ENCODE measurements at places on chromosomes 7 and 10.

- DNase-seq = no peak
Measured at GRCh38 chr7:157446322-157446721, 109.5 kb downstream of the DNAJB6 start.

DNA sequence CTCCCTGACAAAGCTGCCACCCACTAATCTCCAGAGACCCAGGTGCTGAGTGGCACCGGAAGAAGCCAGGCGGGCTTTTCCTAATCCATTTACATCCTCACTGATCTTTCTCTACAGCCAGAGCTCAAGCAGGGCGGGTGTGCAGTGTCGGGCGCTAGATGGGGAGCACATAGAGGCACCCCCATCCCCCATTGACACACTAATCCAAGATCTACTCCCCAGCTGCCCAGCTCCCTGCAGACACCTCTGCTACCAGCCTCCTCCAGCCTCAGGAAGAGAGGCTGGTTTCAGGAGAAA is 22.2 kb downstream of the FRMPD2 start:
- DNase-seq = no peak

- DNase-seq = no peak
Measured at GRCh38 chr10:123645615-123646014, 20.5 kb upstream of the GPR26 start.

DNA sequence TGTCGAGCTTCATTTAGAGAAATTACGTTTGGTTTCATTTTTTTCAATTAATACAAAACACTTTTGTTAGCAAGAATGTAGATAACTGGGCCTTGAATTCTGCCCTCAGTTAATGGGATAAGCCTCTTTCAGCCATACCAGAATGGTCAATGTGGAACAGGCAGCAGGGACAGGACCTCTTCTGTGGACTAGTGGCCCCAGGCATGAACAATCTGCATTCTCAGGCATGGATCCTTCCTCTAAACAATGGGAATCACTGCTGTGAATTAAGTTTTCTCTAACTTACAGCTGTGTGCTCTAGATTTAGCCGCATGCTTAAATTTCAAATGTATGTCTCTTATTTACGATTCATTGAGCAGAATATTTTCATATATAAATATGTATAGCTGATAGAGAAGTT is 237.7 kb upstream of the PRKCQ start:
- no peak for DNase-seq

- DNase-seq = peak; percentile 64
Measured at GRCh38 chr10:93816123-93816747, 58.5 kb downstream of the LGI1 start.

- no peak for DNase-seq
Measured at GRCh38 chr10:98363220-98363619, 51.8 kb downstream of the PYROXD2 start.

- DNase-seq = no peak
Measured at GRCh38 chr10:131166486-131166885, 145.0 kb downstream of the TCERG1L start.

DNA sequence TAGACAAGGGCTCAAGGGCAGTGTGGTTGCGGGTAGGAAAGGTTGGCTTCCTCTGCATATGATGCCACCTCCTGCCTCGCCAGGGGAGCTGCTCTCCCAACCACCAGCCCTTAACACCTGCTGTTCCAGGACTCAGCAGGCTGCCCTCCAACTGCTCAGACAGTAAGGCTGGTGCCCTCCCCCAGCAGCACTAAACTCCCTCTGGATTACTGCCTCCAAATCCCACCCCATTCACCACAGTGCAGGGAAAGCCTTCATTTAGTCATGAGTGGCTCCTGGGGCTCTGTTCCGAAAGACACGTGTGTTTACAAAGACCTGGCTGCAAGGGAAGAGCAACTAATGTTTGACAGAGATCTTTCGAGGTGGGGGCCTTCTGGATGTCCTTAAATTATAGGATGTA is 437.2 kb upstream of the MKI67 start:
- no peak for DNase-seq

GRCh38 chr10:113539789-113540188 is 13.1 kb upstream of the HABP2 start:
- no peak for DNase-seq

GRCh38 chr7:35571611-35572240 is 123.2 kb downstream of the HERPUD2 start:
- DNase-seq = no peak

DNA sequence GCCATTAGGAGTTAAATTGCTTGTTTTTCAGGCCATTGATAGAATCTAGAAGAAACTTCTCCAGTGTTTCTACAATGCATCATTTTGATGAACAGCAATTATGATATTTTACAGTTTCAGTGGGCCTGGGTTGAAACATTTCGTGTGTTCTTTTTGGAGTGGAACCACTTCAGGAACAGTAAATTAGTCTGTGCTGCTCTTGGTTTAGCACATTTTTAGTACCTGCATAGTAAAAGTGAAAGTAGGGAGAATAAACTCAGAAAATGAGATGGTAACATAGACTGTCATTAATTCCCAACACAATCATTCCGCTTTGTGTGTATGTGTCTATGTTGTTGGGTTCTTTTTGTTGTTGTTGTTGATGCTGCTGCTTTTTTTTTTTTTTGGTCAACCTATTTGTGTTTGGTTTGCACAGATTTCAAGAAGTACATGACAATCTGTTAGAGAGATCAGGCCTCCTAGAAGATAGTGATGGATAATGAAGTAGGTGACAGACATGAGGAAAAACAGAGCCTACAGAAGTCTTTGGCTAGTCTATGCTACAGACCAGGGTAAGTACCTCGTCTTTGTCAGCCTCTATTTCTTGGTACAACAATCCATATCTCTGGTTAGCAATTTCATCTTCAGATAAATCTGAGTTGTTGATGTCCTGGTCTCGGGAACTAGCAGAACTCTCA is 154.0 kb upstream of the TARP start:
- DNase-seq = no peak

DNA sequence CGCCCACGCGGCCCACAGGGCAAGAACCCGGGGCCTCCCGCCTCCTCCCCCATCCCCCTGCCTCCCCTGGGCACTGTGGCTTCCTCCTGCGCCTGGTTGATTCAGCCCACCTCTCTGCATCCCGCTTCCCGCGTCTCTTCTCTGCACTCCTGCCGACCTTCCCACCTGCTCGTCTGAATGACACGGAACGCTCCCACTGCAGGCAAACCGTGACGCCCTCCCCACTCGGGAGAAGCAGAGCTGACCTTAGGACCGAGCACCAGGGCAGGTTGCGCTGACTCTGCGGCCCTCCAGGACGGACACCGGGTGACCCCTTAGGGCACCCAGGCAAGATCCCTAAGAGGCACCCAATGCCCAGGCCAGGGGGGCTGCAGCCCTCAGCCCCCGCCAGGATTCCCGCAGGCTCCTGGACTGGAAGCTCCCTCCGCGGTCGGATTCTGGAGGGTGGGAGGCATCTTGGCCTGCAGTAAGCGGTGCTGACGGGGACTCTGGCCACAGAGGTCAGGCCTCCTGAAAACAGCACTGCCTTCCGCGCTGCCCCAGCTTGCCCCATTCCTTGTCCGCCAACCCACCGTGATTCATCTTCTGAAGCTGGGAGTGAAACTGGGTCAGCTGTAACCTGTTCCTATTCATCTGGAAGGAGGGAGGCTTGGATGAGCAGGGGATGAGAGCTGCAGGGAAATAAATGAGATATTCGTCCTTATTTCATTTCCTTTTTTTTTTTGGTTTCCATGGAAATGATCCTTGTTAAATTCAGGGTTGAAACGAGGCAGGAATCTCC is 990 bp downstream of the CALML3 start:
- DNase-seq = no peak

GRCh38 chr10:83193026-83193425 is 946.3 kb upstream of the GHITM start:
- DNase-seq = no peak

GRCh38 chr10:114575417-114576131 is 82.5 kb downstream of the ABLIM1 start:
- no peak for DNase-seq

DNA sequence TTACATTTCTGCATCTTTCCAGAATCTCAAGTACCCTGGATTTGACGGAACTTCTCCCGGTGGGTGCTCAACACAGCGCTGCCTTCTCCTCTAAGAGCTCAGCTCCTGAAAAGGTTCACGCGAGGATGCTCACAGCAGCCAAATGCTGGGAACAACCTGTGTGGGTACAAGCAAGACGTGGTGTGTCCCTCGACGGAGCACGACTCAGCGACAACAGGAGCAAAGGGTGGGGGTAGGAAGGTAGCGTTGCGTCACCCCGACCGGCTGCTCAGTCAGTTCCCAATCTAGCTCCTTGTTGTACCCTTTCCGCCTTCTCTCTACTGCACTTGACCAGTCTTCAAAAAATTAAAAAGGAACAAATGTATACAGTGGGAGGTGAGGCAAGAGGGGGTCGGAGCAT is 117.3 kb downstream of the PTPRN2 start:
- DNase-seq = no peak

DNA sequence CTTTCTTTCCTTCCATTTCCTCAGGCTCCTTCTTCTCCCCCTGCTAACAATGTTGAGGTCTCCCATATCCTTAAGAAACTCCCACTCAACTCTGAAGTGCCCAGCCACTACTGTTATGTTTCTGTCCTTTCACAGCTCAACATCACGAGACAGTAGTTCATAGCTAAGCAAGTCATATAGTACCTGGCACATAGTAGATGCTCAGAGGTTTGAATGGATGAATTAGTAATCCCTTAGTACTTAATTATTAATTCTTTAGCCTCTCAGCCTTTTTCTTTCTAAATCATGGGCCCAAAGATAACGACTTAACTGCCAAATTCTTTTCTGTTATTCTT is 22.6 kb downstream of the CSGALNACT2 start:
- DNase-seq = no peak

- no peak for DNase-seq
Measured at GRCh38 chr7:155660758-155661093, 16.3 kb downstream of the RBM33 start.

DNA sequence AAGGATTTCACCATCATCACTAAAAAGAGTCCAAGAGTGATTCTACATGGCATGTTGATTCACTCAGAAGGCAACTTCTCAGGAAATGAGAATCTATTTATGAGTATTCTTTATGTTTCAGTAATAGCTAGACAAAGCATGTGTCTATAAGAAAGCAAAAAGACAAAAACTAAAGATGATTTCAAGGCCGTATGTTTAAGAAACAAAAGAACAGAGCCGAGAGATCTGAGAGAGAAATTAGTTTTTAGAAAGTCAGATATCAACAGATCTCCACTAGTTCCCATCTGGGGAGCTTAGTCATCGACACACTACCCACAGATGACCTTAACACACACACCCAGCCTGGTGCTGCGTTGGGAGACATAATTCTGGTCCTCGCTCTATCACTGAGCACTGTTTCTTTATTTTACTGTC is 21.0 kb downstream of the PIP4K2A start:
- no peak for DNase-seq

DNA sequence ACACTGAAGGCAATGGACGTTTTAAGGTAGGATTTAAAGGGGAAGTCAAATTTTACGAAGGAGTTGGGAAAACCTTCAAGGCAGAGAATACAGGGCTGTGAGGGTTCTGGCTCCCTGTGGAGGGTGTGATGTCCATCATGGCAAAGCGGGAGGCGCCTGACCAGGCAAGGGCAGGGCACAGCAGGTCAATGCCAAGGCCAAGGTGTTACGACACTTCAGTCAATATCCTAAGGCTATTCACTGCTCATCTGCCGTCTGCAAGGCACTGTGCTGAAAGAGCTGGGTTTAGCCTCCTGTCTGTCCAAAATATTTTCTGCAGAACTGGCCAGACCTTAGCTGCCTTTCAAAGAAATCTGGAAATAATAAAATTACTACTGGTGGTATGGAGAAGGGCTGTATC is 297.9 kb upstream of the MGMT start:
- DNase-seq = no peak

- DNase-seq = no peak
Measured at GRCh38 chr7:40876601-40877000, 741.8 kb downstream of the SUGCT start.

DNA sequence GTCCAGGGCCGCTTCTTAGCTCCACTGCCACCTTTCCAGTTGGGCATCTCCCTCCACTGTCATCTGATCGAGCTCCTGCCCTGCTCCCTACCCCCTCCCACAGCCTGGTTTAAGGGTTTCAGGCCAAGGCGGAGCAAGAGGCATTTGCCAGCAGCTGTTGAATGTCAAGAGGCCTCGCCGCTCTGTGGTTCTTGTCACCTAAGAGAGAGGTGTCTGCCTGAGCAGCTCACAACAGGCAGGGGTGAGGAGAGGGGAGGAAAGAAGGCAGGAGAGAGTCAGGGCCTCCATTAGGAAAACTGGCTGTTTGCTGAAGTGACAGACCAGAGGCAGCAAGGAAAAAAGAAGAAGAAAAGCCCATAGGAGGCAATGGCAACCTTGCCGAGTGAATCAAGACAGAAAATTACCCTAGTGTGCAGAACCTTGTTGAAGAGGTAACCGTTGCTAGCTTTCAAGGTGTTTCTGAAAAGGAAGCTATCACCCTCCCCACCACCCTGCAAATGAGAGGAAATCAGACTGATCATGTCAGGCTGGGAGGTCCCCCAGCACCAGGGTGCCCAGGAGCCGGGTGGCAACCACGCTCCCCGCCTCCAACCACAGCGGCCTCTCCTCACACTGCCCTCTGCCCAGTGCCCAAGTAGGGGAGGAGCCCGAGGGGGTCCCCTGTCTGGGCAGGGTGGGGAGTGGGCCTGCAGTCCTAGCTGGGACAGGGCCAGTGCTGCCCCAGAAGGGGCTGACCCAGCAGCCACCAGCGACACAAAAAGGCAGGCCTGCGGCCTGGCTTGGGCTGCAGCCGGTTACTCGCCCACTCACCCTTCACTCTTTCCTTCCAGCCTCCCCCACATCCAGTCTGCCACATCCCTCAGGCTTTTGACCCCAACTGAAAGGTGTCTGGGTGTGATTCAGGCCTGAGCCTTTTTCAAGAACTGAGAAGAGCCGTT is 7.1 kb downstream of the GATA3 start:
- no peak for DNase-seq

GRCh38 chr7:101550641-101551541 is 78.2 kb downstream of the MYL10 start:
- no peak for DNase-seq

DNA sequence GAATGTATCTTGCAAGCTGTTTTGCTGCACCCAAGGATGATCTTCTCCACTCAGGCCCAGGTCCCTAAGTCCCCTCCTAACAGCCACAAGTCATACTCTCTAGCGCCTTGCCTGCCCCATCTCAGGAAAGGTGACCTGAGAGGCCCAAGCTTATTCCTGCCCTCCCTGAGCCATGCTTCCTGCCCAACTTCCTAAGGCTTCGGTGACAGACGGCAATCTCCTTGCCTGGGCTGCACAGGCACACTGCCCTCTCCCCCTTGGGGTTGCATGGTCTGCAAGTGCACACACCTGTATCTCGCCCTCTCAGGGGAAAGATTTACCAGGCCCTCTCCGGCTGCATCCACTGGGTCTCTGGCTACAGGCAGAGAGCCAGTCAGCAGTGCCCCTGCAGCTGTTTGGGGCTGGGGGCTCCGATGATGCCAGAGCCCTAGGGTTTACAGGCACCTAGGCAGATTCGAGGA is 771 bp upstream of the ADIRF start:
- no peak for DNase-seq

DNA sequence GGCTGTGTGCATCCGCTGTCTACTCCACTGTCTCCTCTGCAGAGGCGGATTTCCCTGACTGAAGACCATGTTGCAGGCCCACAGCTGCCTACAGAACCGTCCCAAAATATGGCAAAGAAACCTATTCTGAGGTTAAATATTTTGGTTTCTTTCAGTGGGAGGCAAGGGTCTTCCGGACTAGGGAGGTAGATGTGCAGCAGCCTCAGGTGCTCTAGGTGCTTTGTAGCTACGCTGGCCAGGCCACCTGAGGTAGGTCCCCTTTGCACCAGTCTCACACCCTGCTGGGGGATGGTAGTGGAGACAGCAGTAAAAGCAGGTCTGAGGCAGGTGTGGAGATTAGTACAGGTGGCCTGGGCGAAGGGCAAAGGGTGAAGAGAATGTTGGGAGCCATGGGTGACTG is 8.2 kb upstream of the PILRB start:
- no peak for DNase-seq

All from mesothelial cell of epicardium (in vitro differentiated cells).